ENCODE measurements at places on chromosomes 6 and 20.
A peak's percentile ranks its signal among the peaks of the same experiment; 100 is the strongest.

- no peak for DNase-seq
These were observed 87.3 kb upstream of the TULP1 start for GRCh38 chr6:35599761-35600658.

DNA sequence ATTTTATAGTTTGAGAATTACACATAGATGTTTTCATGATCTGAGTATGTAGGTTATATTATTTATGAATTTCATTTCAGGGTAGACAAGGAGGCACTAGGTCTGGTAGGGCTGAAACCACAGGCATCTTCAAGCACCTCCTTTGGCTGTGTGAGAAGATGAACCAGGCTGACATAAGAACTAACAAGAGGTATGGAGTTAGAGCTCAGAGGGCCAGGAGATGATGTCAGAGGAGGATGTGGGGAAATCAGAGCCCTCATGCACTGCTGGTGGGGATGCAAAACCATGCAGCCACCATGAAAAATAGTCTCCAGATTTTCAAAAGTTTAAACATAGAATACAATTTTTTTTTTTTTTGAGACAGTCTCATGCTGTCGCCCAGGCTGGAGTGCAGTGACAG, 13.6 kb upstream of the RIPOR3 start:
- no peak for DNase-seq

GRCh38 chr6:21185861-21186478, 407.6 kb upstream of the SOX4 start:
- no peak for DNase-seq

- no peak for DNase-seq
These were observed 23.5 kb downstream of the BICRAL start for GRCh38 chr6:42805297-42805861.

DNA sequence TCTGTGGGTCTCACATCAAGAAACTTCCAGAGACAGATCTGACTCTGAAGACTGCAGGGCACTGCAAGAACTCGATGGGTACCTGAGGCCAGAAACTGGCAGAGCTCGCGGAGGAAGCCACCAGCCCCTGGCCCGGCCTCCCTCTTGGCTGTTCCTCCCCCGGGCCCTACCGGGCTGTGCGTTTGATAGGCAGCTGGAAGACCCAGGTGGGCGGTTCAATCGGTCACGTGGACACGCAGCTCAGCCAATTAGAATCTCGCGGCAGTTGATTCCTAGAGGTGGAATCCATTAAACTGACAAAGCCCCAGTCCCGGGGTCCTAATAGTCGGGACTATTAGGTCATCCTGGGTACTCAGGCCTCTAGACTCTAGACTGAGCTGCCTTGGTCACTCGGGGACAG, 154.2 kb upstream of the PROKR2 start:
- DNase-seq = no peak

- DNase-seq = no peak
These were observed 47.6 kb upstream of the SMIM8 start for GRCh38 chr6:87274660-87275274.

- DNase-seq = no peak
These were observed 224.0 kb downstream of the SOD2 start for GRCh38 chr6:159468994-159469393.

DNA sequence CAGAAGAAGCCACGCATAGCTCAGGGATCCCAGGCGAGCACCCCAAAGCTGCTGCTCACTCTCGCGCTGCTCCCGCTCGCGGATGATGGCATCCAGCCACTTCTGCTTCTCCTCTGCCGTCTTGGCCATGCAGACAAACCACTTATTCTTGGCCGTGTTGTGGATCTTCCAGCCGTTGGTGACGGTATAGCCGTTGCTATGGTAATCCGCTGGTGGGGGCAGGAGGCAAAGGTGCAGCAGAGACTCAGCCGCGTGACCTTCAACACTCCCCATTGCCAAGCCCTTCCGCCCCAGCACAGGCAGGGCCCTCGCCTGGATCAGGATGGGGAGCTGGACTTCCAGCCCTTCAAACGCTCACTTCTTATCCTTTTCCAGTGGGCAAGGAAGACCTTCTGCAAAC, 136.9 kb downstream of the PREX1 start:
- DNase-seq = no peak

GRCh38 chr6:2353412-2354137, 108.2 kb upstream of the GMDS start:
- no peak for DNase-seq

DNA sequence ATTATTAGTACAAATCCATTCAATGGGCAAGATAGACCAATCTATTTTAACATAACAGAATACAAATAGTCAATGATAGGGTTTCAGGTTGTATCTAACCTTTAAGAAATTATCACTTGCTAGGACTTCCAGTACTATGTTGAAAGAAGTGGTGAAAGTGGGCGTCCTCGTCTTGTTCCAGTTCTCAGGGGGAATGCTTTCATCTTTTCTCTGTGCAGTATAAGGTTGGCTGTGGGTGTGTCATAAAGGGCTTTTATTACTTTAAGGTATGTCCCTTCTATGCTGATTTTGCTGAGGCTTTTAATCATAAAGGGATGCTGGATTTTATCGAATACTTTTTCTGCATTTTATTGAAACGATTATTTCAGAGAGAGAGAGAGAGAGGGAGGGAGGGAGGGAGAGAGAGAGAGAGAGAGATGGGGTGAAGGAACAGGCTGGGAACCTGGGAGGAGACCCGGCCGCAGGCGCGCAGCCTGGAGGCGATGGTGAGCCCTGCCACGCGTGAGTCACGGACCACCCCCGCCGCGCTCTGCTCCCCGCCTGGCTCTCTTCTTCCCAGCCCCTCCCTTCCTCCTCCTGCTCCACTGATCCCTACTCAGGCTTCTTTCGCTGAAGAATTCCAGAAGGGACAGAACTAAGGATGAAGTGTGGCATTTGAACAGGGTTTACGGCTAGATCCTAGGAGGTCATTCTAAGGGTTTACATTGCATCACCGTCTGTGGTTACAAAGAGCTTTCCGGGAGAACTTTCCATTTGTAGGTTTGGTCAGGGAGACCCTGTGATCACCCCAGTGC, 45.5 kb upstream of the HLA-E start:
- DNase-seq = no peak

- DNase-seq = no peak
These were observed 137.6 kb downstream of the MRPL14 start for GRCh38 chr6:43989581-43990146.

- DNase-seq = no peak
These were observed 99.3 kb downstream of the AIG1 start for GRCh38 chr6:143160015-143160414.

GRCh38 chr6:30555816-30556065, 548 bp downstream of the GNL1 start:
- DNase-seq = no peak

DNA sequence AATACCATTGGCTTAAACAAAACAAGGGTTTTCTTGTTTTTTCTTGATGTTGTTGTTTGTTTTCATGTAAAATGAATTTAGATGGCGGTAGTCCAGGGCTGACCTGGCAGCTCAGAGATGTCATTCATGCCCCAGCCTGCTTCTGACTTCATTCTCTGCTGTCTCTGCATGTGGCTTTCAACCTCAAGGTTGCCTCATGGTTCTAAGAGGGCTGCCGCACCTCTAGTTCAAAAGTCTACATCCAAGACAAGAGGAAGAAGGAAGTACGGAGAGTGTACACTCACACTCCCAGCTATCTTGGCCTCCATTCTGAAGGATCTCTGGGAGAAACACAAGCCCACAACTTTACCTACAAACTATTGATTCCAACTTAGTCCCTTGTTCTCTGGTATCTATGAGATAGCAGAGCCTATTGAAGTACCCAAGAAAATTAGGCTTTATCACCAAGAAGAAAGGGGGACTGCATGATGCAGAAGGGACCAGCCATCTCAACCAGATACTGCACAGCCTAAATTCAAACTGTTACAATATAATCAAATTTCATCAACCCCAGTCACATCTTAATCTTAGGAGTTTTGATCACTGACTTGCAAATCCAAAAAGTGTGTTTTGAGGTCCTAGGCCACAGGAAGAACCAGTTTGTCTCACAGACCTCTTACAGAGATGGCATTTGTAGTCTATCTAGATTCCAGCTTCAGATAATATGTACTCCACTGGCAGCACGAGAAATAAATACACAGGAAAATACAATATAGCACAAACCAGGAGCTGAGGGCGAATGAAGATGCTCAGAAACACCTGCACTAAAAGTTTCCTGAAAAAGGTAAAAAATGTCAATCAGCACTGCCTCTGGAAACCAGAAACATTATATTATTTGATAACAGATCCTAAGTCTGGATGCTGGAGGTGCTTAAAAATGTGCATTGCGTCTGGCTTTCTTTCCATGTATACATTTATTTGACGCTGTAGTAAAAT, 866 bp upstream of the BTN3A3 start:
- no peak for DNase-seq

DNA sequence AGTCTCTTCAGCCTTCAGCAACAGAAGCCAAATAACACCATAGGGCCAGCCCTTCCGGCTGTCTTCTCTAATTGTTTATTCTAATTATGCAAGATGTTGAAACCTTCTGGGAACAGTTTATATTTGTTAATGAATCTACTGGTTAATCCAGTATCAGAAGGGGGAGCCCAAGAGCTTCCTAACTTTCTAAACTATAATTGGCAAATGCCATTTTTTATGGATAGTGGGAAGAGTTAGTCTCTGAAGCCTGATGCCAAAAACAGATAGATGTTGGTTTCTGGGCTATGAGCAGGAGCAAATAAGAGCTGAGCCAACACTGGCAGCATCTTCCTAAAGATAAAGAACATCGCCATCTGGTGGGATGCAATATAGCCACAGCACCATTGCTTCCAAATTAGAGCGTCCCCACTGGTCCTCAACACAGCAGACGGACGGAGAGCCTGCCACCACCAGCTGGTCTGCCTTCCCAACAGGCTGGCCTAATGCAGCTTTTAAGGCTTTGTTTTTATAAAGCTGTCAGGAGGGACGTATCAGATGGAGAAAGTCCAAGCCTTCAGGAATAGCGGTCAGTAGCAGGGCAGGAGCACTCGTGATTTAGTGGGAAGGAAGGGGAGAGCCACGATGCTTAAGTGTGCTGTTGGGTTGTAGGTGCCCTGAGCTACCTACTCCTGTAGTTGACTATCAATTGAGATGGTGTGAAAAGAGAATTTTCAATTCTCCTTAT, 118.8 kb downstream of the RALGAPA2 start:
- peak; percentile 38 for DNase-seq

GRCh38 chr6:125748406-125749172, 843 bp upstream of the HEY2 start:
- DNase-seq = no peak

DNA sequence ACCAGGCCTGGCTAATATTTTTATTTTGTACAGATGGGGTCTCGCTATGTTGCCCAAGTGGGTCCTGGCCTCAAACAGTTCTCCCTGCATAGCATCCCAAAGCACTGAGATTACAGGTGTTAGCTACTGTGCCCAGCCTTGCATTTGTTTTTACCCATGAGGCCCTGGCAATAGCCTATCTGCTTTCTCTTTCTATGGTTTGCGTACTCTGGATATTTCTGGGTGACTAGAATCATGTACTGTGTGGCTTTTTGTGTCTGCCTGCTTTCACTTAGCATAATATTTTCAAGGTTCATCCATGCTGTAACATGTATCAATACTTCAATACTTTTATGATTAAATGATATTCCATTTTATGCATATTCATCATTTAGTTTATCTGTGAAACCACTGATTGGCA, 451.7 kb downstream of the GRIK2 start:
- no peak for DNase-seq

DNA sequence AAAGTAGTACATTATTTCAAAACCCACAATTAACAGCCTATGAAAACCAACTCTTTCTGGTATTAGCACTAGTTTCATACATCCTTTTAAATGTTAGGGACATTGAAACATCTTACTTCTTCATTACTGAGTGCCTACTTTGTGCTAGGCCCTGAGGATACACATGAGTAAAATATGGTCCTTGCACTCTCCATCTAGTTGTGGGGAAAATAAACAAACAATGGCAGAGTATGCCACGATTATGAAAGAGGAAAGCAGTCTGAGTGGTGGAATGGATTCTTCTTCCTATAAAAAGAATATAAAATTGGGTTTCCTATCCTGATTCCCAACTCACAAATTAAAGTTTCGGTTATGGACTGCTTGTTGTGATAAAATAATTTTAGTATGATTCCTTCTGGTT, 84.9 kb downstream of the ATXN1 start:
- DNase-seq = no peak

DNA sequence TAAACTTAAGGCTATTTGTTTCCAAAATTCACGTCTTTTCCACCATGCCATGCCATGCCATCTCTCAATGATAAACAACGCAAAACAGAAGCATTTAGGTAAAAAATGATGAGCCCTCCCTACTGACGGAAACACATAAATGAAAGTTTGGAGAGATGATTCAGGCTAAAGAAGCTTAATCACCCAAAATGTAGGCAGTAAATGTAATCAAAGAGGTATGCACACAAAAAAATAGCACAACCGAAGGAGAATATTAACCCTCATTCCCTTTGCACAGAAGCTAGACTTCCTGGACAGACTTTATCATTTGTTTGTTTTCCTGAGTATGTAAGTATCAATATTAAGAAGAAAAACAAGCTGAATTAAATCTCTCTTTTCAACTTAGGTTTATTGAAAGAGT, 28.8 kb downstream of the DCDC2 start:
- no peak for DNase-seq

DNA sequence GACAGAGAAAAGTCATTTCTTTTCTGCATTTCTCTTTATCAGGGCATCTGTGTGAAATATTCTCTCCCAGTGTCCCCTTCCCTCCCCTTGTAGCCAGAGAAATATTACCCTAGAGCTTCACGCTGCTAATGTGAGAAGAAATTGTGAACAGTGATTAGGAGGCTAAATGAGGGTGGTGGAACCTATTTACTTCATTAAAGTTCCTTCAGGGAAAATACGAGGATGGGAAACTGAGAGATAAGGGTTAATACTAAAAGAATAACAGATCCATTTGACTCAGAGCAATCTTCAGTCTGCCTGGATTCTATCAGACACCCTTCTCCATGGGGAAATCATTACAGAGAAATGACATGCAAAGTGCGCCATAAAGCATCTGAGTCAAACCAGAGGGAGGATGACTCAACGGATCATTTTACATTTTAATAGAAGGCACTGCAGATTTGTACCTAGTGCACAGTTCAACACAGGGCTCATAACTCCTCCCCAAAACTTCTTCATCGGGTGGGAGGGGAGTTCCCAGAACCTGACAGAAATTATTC, 131.3 kb downstream of the GJA10 start:
- no peak for DNase-seq

GRCh38 chr6:87543696-87544473, 45.9 kb downstream of the RARS2 start:
- DNase-seq = no peak

- no peak for DNase-seq
These were observed at the start of gene FAXC for GRCh38 chr6:99349171-99350141. FAXC (minus strand) TSS chr6:99349674; CDS start chr6:99349372, 302 bp downstream.

- DNase-seq = no peak
These were observed 42.2 kb upstream of the FOXP4 start for GRCh38 chr6:41503827-41504465.

Data from hematopoietic multipotent progenitor cell (in vitro differentiated cells).